ENCODE measurements at places on chromosomes 16 and 17.

- no peak for DNase-seq
Measured at GRCh38 chr17:76947771-76948170, 79.6 kb downstream of the MGAT5B start.

GRCh38 chr17:42928714-42929496 is 28.3 kb downstream of the G6PC1 start:
- peak; percentile 72 for DNase-seq

GRCh38 chr16:48574766-48575165 is 35.2 kb downstream of the N4BP1 start:
- no peak for DNase-seq

DNA sequence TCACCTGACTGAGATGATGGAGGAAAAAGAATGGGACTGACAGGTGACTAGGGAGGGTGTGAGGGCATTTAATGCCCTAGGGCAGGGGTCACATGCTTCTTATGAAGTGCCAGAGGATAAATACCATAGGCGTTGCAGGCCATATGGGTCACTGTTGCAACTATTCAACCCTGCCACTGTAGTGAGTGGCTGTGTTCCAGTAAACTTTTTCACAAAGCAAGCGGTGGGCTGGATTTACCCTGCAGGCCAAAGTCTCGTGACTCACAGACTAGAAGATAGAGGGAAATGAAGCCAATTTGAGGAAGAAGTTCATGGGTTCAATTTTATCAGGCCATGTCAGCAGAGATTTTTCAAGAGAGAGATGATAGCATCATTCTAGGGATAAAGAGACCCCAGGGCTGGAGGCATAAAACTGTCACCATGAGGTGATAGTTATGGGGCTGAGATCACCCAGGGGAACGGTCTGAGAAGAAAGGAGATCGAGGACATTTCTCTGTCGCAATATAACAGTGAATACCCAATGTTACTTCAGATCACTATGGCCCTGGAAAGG is 8.6 kb downstream of the ARHGAP17 start:
- no peak for DNase-seq

DNA sequence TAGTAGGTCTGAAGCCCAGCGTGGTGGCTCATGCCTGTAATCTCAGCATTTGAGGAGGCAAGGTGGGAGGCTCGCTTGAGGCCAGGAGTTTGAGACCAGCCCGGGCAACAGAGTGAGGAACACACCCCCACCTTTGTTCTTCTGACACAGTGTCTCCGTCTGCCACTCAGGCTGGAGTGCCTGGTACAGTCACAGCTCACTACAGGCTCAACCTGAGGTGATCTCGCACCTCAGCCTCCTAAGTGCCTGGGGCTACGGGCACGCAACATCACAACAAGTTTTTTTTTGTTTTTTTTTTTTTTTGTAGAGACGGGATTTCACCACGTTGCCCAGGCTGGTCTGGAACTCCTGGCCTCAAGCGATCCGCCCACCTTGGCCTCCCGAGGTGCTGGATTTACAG is 6.7 kb upstream of the TLCD3A start:
- DNase-seq = no peak

DNA sequence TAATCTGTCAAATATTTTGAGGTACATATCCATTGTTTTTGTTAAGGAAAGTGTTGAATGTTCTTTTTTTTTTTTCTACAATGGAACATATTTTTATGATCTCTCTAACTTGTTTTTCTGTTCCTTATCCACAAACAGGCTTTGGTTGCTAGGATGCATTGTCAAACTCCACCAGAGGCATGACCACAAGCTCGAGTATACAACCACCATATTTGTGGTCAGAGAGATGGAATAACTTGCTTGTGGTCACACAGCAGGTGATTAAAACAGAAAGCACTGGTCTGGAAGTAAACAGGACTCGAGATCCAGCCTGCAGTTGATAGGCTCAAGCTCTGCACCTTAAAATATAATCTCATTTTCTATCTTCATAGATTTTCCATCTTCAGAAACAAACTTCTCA is 105.8 kb upstream of the ADAMTS18 start:
- DNase-seq = peak; percentile 5

DNA sequence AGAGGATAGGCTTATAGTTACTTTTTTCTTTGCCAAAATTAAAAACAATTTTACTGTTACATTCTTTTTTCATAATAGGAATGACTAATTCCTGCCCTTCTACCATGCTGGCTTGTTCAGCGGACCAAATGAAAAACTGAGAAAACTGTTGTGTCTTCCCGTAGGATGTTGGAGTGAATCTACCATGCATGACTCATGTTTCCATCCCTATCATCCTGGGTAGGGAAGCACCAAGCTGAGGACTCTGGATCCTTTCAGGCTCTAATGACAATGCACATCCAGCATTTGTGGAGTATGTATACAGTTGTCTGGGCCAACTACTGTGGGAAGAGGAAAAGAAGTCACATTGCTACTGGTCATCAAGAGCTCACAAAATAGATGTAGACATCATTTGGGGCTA is 41.1 kb upstream of the DHX8 start:
- DNase-seq = no peak

GRCh38 chr17:19718613-19719354 is 2.4 kb upstream of the SLC47A2 start:
- DNase-seq = no peak

GRCh38 chr16:8103649-8104289 is 486.5 kb downstream of the TMEM114 start:
- DNase-seq = no peak

GRCh38 chr16:20303012-20303411 is 24.3 kb downstream of the GP2 start:
- DNase-seq = no peak

DNA sequence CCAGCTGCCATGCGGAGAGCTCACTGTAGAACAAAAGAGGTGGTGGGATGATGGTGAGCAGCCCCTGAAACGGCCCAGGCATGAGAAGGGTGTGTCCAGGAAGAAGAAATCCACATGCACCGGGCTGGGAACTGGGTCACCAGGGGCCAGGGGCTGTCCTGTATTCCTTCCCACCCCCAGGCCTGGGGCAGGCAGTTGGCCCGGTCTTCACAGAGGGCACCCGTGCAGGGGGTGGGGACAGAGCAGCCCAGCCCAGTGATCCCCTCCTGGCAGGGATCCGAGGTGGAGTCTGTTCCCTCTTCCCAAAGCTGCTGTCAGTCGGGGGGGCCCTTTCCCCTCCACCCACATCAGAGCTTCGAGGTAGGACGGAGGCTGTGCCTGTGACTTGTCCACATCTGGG is 9.2 kb downstream of the HS3ST6 start:
- no peak for DNase-seq

GRCh38 chr17:75844530-75845057 is 390 bp upstream of the UNC13D start:
- DNase-seq = peak; percentile 22

- no peak for DNase-seq
Measured at GRCh38 chr17:77125432-77125901, 15.3 kb upstream of the SEC14L1 start.

DNA sequence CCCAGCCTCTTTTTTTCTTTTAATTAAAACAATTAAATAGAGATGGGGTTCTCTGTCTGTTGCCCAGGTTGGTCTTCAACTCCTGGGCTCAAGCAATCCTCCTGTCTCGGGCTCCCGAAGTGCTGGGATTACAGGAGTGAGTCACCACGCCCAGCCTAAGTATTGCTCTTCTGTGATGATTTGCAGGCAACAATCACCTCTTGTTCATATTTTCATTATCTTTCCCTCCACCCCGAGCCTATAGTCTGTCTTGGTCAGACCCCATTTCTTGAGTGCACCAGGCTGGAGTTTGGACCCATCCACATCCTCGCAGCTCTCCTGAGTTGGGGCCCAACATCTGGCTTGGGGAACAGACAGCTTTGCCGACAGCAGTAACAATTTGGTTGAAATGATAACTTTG is 4.3 kb upstream of the SPN start:
- DNase-seq = no peak

- no peak for DNase-seq
Measured at GRCh38 chr16:62135446-62135845, 99.2 kb upstream of the CDH8 start.

GRCh38 chr17:31677681-31678080 is 181.4 kb downstream of the COPRS start:
- DNase-seq = no peak

- peak; percentile 75 for DNase-seq
Measured at GRCh38 chr16:66588981-66589713, 9.9 kb downstream of the CMTM2 start.

DNA sequence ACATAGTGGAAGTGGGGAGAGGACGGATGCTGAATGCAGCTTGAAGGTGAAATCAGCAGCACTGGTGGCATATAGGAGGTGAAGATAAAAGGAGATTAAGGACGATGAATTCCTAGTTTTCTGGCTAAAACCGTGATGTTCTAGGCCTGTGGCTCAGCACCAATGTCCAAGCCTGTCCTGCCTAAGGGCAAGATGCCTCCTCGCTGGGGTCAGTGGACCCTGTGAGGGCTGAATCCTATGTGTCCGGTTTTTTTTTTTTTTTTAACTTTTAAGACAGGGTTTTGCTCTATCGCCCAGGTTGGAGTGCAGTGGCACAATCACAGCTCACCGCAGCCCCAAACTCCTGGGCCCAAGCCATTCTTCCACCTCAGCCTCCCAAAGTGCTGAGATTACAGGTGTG is 12.8 kb downstream of the CPNE2 start:
- DNase-seq = no peak

- DNase-seq = peak; percentile 56
Measured at GRCh38 chr16:1645914-1646525, 32.1 kb upstream of the JPT2 start.

DNA sequence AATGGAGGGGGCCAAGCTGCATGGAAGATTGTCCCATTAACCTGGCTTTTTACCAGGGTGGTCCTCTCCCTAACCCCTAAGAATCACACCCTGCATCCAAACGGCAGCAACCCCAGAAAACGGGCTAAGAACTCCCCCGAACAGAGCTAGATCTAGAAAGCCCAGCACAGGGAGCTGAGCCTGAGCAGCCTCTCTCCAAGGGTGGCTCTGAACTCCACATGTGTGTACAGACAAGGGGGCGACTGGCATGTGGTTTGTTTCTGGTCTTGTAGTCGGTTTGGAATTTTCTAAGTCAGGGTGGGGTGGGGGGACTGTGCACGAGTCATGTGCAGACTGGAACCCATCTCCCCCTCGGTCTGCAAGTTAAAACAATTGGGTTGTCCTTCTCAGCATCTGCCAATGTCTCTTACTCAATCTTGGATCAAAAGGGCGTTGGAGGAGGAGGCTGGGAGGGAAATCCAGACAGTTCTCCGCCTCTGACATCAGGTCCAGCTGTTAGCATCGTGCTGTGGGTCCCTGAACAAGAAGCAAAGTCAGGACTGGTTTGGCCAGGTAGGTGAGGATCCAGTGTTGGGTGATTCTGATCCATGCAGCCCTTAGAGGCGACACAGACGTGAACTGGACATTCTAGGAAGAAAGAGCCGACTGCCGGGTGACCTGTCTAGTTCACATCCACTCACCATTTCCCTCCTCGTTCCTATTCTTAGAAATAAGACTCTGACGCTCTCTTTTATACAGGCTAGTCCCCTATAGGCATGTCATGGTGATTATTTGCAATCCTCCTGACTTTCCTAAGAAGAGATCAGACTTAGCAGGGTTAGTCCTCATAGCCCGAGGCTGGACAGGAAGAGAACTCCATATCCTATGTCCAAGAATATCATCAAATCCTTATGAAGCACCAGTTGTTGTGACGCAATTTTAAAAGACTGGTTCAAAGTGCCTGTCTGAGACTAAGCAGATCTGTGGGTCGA is 381.8 kb downstream of the SOX9 start:
- no peak for DNase-seq

DNA sequence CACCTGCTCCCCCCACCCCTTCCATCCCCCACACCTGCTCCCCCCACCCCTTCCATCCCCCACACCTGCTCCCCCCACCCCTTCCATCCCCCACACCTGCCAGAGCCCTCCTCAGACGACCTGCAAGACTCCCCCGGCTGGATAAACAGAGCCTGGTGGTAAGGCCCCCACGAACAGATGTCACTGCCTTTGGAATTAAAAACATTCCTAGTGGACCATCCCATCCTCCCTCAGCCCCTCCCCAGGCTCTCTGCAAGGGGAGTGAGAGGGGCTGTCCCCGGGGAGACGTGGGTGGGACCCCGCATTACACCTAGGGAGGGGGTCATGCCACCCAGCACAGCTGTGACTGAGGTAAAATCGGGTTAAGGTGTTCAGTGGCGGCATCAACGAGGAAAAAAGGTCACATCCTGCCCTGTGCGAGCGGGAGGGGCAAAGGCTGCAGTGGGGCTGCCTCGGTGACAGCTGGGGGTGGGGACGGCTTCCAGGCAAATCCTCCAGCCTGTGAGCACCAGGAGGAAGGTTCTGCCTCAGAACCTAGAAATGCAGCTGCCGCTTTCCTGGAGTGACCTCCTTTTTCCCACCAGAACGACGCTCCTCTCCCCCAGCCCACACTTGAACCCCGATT is 38.7 kb downstream of the TIMM22 start:
- no peak for DNase-seq

DNA sequence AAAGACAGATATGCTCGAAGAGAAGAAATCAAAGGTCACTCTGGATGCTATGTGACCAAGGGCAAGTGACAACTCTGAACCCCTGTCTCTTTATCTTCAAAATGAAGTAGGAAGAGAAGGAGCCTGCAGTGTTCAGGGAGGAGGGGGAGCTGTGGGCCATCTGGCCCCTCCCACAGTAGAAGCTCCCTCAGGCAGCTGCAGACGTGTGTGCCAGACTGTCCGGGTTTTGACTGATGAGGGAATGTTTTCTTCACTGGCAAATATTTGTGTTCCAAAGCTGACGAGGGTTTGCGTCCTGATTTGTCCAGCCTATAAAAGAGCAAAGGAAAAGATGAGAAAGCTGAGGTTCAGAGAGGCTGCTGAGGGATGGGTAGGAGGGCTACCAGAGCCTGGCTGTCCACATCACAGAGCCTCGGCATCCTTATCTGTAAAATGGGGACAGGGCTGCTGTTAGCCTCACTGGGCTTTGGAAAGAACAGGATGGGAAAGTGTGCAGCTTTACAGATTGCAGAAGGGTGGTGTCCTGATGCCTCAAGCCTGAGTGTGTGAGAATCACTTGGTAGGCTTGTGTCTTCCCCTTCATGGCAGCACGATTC is 1.8 kb upstream of the GINS2 start:
- no peak for DNase-seq

DNA sequence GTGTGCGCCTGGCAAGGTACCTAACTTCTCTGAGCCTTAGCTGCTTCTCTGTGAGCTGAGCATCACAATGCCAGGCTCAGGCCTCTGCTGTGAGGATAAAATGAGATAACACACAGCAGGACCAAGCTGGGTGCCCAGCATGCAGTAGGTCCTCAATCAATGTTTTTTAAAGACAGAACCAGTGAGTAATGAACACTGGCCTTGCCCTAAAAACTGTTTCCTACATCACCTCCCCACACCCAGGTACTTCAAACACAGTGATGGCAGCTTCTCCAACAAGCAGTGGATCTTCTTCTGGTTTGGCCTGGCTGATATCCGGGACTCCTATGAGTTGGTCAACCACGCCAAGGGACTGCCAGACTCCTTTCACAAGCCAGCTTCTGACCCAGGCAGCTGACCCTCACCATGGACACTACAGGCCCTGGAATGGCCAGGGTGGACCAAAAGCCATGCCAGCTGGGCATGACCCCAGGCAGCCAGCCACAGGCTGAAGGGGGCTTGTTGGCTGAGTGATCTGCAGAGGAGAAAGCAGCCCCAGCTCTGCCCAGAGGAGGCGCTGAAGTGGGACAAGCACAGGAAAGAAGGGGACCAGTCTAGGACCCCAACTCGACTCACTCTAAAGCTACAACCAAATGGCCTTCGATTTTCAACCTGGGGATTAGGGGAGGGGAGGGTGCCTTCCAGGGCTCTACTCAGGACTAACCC is 3.9 kb downstream of the NAGS start:
- DNase-seq = no peak

- DNase-seq = no peak
Measured at GRCh38 chr17:72223866-72224291, 103.1 kb downstream of the SOX9 start.
